ENCODE measurements at places on chromosomes 5 and 9.

DNA sequence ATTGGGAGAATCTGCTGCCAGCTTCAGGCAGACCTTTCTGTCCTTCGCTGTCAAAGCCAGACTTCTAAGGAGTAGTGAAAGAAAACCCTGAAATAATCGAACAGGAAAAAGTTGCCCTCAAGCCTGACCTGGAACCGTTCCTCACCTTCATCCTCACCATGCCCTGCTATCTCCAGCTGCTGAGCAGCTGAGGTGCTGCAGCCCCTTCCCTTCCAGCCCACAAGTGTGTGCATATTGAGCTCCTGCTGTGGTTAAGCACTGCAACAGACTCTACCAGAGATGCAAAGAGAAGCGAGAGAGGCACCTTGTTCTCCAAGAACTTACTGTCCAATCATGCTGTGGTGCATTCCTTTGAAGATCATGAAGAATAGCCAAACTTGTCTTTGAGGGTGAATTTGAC lies 18.9 kb downstream of the BHMT2 start:
- no peak for DNase-seq

GRCh38 chr9:3491450-3491849 lies 34.4 kb downstream of the RFX3 start:
- no peak for DNase-seq

- peak; percentile 48 for DNase-seq
These were observed 572 bp downstream of the NR4A3 start for GRCh38 chr9:99822109-99822805.

GRCh38 chr5:77168161-77168878 lies 42.2 kb upstream of the PDE8B start:
- DNase-seq: no peak

GRCh38 chr9:15909297-15909696 lies 356.5 kb downstream of the CCDC171 start:
- no peak for DNase-seq

- no peak for DNase-seq
These were observed 22.0 kb downstream of the FREM1 start for GRCh38 chr9:14888272-14888671.

DNA sequence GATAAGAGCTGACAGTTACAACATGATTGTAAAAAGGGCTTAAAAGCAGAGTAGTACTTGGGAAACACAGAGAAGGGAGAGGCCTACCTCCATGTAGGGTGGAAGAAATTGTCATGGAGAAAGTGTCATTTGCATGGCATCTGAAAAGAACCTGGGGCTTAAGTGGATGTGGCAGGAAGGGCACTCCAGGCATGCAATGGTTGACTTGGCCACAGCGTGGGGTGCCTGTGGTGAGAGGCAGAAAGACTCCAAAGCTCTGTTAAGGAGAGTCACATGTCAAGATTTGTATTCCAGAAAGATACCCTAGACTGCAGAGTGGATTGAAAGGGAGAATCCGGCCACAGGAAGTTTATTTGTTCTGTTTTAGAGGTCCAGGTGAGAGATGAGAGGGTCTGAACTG lies 2.4 kb downstream of the POLR3G start:
- no peak for DNase-seq

GRCh38 chr9:114016629-114017423 lies 61.3 kb downstream of the AMBP start:
- no peak for DNase-seq

- no peak for DNase-seq
These were observed 242.6 kb downstream of the DENND1A start for GRCh38 chr9:123687246-123687751.

GRCh38 chr5:50667023-50667652 lies 701 bp downstream of the PARP8 start:
- peak; percentile 41 for DNase-seq

DNA sequence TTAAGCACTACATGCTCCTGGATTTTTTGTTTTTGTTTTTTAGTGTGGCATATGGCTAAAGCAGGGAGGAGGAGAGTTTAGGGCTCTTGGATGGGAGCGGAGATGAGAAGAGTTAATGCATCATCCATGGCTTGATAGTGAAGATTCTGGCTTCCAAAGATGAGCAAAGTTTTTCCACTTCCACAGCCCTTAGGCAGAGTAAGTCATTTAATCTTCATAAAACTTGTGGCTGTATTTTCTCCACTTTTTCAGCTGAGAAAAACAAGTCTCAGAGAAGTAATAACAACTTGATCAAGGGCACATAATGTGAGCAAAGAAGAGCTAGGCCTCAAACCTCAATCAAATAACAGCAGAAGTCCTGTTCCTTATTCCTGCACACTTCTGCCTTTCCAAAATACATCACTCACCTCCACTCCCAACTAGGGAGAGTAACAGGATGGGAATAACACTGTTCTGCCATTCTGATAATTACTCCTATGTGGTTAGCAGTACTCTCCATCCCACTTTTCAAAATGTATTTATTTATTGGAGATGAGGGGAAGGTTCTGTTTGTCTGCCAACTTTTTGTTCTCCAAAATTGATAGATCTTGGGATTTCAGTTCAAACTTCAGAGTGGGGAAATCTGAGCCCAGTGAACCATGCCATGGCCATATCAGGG lies 53.7 kb upstream of the DPYSL3 start:
- DNase-seq: no peak

DNA sequence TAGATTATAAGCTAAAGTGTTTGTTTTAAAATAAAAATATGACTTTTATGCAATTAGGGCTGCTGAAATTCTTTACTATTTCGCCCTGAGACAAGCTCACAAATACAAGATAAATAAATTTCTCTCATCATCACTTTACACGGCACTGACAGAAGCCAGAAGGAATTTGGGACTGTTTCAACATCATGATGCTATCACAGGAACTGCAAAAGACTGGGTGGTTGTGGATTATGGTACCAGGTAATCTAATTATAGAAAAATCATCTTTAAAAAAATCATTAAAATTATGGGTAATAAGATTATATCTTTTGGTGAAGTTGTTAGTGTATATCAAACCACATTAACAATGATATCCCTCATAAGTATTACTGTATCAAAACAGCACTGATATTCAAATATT lies 95.0 kb downstream of the MAN2A1 start:
- DNase-seq: no peak

DNA sequence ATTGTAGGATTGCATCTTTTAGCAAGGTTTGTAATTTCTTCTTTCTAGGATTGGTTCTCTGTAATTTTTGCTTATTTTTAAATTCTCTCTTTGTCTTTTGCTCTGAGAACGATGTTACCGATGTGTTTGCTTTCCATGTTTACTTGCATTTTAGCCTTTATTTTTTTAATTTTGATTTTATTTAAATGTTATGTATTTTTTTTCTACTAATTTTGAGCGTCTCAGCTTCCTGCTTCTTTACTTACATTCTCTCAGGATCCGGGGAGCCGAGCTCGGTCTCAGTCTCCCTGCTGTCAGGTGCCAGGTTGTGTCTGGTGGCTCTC lies 20.9 kb downstream of the ANXA2R start:
- DNase-seq: no peak

DNA sequence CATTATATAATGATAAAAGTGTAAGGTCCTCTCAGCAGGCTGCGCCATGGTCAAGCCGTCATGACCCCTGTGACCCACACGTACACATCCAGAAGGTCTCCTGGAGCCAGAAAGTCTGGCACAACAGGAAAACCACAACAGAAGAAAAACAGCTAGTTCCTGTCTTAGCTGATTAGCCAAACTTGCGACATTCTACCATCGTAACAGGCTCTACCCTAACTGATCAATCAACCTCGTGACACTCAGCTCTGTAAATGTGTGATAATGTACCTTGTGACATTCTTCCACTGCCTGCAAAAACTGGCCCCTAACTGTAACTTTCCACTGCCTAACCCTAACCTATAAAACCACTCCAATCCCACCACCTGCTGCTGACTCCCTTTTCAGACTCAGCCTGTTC lies 316.4 kb upstream of the TUSC1 start:
- DNase-seq: no peak

DNA sequence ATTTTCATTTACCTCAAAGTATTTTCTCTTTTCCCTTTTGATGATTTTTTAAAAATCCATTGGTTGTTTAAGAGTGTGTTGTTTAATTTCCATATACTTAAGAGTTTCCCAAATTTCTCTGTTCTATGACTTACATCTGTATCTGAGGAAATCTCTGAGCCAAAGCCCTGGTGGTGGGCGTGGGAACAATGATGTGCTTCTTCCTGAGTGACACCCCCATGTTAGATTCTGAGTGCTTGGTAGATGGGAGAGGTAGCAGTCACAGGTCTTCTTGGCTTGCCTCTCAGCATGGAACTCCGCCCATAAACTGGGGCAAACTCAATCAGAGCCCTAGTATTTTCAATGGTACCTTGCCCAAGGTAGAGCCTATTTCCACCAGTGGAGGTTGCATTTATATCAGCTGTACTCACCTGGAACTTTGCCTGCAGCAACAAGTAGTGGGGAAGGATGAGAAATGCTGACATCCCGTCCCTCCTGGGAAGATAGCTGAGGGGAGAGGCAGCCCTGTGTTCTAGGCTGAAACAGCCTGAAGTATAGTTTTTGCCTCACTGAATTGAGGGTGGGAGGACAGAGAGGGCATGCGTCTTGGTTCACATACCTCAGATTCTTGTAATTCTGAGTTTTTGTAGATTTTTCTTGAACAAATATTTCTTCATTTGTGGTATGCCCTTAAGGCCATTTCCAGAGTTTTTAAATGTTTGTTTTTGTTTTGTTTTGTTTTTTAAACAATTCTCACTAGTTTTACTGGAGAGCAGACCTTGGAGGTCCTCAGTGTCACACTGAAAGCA lies 26.4 kb downstream of the C9orf43 start:
- no peak for DNase-seq

DNA sequence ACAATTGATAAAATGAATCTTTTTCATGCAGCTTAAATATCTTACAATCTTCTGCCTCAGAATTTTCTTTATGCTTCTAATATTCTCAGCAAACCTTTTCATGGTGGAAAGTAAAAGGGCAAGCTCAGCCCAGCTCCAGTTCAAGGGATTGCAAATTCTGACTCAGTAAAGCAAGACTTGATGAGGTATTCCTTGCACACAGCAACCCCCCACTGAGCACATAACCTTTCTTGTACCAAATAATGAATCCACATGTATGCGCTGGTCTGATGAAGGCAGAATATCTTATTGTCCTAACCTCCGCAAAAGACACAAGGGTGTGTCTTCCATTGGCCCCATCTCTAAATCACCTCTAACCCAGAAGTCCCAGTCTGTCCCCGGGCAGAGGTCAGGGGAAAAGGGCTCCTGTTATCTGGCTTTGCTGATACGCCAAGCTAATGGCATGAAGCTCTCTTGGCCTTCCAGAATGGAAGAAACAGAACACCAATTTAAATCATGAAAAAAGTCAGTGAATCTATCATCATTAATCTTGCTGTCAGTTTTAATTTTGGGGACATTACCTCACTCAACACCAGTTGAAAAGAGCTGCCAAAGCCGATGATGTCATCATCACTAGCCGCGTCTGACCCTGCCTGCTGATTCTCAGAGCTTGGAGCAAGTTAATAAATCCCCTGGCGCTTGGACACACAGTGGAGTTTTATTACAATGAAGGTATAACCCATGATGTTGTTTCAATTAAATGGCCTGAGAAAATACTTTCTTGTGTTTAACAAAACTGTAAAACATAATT lies 592.5 kb upstream of the CLINT1 start:
- DNase-seq: no peak

DNA sequence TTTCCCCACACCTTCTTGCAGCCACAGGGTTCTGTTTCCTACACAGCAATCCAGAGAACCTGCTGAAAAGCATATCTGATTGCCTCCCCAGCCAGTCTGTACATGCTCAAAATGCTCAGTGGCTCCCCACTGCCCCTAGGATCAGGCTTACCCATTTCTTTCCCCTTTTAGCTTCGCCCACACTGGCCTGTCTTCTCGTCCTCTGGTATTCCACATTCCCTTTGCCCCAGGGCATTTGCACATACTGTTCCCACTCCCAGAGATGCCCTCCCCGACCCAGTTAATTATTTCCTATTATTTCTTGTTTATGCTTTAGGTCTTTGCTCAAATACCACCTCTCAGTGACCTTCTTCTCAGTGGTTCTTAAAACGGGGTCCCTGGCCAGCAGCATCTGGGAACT lies 6.7 kb upstream of the TSPAN17 start:
- DNase-seq: no peak

DNA sequence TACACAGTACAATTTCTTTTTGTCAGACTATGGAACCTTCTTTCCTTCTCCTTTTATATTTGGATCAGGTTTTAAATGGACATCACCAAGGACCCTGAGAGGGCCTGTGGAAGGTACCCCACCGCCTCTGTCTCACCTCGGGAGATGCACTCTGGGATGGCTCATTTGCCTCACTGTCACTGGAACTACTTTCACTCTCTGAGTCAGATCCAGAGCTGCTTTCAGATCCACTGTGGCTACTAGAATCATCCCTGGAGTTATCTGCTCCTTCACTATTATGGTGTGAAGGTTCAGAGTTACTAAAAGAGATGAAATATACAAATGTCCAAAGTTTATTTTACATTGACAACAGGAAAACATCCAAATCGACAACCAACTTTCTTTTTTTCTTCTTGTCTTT lies 24.6 kb downstream of the LEAP2 start:
- no peak for DNase-seq

DNA sequence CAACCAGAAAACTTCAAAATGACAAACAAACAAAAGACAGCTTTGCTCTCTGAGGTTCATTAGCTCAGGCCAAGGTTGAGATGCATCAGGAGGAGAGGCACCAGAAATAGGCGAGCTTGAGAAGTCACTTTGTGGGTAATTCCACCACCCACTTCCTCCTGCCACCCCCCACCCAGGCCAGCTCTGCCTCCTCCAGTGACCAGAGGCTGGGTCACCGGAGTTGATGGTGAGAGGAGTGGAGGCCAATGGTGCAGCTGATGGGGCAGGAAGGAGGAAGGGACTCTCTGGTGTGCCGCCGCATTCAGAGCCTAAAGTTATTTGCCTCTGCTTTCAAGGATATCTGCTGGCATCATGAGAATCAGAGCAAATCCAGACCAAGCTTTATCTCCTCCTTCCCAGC lies 73.8 kb upstream of the ASTN2 start:
- DNase-seq: no peak

DNA sequence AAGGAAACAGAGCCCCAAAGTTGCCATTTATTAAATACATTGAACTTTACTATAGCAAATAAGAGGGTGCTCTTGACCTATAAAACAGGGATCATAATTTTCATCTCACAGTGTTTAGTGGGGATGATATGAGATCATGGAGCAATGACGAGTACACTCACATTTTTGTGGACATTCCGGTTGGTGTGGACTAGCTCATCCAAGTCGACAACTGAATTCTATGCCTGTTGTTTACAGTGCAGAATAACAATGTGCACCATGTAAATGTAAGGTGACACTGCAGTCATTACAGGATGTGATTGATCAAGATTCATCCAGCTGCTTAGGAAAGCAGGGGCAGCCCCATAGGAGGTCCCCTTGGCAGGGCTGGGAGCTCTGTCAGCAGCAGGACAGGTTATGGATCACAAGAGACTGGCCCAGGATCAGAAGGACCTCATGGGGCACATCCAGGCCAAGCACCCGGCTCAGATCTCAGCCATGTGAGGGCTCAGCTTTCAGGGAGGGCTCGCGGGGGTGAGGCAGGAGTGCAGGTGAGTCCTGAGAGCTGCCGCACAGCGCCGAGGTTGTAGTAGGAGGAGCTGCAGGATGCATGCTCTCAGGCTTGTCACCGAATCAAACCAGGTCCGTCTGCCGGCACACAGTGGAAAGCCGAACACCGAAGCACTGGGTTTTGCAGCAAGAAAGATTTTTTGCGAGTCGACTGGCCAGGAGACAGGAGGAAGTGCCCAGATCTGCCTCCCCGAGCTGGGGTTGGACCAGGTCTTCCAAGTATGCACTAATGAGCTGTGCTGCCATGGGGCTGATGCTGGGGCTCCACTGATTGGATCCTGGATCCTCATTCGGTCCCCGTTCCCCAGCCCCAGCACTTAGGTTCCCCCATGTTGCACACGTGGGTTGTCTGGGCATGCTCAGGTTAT lies 28.2 kb downstream of the MRPL36 start:
- DNase-seq: no peak

- DNase-seq: no peak
These were observed 27.1 kb downstream of the LARP1 start for GRCh38 chr5:154782326-154782725.

Data from T-helper 9 cell (primary cell).